ENCODE measurements at places on chromosomes 2 and 18.
A peak's percentile ranks its signal among the peaks of the same experiment; 100 is the strongest.

- DNase-seq, result peak; percentile 93
Measured at GRCh38 chr2:68789603-68790002, 55.0 kb downstream of the ARHGAP25 start.

GRCh38 chr2:135304694-135305093 lies 226.3 kb downstream of the ZRANB3 start:
- DNase-seq, result no peak

DNA sequence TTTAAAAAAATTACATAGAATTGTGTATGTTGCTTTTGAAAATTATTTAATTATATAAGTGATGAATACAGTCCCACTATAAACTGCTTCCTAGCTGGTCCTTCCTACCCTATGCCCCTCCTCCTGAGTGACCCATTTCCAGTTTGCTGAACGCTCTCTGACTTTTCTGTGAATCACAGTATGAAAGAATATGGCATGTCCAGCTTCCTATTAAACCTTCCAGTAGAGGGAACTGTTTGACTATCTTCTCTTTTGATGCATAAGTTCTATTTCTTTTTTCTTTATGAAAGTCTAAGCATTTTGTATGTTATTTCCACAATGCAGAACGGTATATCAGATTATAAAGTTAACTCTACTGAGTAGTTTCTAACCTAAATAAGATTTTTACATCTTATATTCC lies 41.3 kb downstream of the PSMG2 start:
- peak; percentile 74 for DNase-seq

DNA sequence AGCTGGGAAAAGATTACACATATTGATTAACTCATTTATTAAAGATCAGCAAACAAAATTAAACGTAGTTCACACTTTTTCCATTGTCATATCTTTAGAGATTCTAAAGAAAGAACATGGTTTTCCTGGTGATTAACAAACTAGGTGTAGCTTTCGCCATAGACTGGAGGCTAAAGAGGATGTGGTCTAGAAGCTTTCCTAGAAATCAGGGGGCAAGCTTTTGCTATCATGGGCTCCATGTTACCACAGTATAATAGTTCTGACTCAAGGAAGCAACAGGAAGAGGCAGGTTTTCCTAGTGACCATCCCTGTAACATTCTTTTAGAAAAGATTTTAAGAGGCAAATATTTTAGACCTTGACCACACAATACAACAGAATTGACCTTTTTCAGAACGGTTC lies 232.7 kb downstream of the METTL4 start:
- no peak for DNase-seq

DNA sequence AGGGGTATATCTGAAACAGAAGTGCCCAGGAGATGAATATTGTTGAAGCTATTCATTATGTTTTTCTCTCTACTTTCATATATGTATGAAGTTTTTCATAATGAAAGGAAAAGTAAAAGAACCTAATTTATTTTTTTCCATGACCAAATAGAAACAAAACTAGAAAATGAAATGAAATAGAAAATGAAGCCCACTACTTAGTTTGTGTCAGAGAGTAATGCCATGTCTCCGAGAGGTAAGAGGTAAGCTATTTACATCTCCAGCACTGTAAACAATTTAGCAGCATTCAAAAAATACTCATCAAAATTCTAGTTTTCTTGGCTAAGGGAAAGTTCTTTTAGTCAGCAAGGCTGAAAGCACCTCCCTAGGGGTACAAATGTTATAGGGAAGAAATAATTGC lies 238.6 kb downstream of the PTH2R start:
- DNase-seq, result no peak
